Effector CD8-positive, alpha-beta T cell (primary cell): ENCODE measurements at places on chromosomes 1 and 21.
A peak's percentile ranks its signal among the peaks of the same experiment; 100 is the strongest.

- peak; percentile 23 for DNase-seq
Measured at GRCh38 chr1:34924759-34925555, 4.5 kb downstream of the DLGAP3 start.

DNA sequence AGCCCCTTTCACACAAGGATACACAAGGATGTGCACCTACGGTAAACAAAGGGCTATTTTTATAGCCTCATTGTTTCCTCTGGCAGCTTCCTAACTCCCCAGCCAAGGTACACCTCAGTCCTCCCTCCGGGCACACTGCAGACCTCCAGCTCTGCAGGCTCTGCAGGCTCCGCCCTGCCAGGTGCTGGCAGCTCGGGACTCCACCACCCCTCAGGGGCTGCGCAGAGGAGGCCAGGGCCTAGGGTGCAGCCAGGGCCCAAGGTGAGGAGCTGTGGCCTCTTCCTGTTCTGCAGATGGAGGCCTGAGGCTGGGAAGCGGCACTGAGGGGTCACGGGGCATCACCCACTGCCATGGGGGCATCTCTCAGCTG is 19.8 kb upstream of the CLSTN1 start:
- no peak for DNase-seq

DNA sequence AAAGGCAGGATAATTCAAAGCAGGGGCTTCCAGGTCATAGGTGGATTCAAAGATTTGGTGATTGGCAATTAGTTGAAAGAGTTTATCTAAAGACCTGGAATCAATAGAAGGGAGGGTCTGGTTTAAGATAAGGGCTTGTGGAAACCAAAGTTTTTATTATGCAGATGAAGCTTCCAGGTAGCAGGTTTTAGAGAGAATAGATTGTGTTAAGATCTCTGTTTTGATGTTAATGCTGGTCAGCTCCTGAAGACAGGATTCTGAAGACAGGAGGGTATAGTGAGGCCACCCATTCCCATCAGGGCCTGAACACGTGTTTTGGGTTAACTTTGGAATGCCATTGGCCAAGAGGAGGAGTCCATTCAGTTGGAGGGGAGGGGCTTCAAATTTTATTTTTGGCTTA is 6.1 kb upstream of the PTBP2 start:
- no peak for DNase-seq

DNA sequence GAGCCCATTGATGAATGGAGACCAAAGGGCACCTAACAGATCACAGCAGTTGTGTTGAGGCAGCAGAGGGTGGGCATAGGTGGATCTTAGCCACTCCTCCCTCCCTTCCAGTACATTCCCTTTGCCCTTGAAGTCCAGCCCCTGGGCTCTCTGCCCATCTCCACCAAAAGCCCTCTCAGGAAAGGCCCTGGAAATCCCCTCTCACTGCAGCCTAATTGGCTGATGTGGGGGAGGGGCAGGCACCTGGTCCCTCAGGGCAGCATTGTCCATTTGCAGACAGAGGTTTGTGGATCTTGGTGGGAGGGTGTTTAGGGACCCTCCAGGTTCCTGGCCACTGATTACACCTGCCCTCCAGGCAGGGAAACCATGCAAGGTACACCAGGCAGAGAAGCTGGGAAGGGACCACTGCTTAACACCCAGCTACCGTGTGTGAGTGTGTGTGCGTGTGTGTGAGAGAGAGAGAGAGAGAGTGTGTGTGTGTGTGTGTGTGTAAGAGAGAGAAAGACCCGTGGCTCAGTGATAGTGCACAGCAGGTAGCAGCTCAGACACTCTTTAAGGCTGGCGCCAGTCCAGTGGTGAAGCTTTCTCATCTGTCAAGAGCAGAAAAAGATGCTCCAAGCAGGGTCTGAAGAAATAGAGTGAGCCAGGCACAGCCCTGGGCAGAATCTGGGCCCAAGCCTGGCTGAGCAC is 71.1 kb downstream of the MATN1 start:
- DNase-seq = no peak

DNA sequence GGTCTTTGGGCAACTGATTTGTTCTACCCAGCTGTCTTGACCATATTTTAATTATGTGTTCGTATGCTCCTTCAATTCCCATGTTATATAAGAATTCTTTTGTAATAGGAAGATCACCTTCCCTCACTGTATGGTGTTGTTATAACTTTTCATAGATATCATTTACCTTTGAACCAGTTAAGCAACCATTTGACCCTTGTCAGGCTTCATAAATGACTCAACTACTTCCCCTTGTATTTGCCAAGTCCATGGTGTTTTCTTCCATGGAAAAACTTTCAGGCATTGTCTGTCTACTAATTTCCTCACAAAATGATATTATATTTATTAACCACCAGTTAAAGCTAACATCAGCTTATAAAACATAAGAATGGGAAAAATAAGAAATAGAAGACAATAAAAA is 5.1 kb downstream of the BPNT1 start:
- DNase-seq = no peak

- DNase-seq = no peak
Measured at GRCh38 chr1:32060914-32061313, 11.8 kb upstream of the TMEM39B start.
